Neural crest cell (in vitro differentiated cells): ENCODE measurements at places on chromosomes 16 and 17. TPM values are rescaled to one million over a fixed set of nuclear protein-coding genes. Genes with fewer than 3 reads are reported as not detected.

SYNGR3 gene
- 2.1 and 2.2 TPM in 2 replicates for total RNA-seq

- H3K4me3 ChIP-seq: no peak overlapping the region
- no peaks in the 10 kb centered on the region for H3K36me3 ChIP-seq
- no peaks in the 10 kb centered on the region for H3K27me3 ChIP-seq
- H3K27ac ChIP-seq: no peak overlapping the region
- no peak for DNase-seq
- peaks cover 34% of the 10 kb centered on the region for H3K4me1 ChIP-seq
Measured at GRCh38 chr17:17795296-17795695, 41.5 kb downstream of the SREBF1 start.

- no peak overlapping the region for H3K4me3 ChIP-seq
- no peak overlapping the region for H3K27ac ChIP-seq
- H3K4me1 ChIP-seq: peaks cover 20% of the 10 kb centered on the region
- no peaks in the 10 kb centered on the region for H3K36me3 ChIP-seq
Measured at GRCh38 chr16:14017886-14018285, 53.2 kb upstream of the MRTFB start.

GRCh38 chr16:68179855-68180254 lies 56.1 kb downstream of the ESRP2 start:
- H3K36me3 ChIP-seq: peaks cover 34% of the 10 kb centered on the region
- DNase-seq: no peak
- H3K4me1 ChIP-seq: no peaks in the 10 kb centered on the region
- no peak overlapping the region for H3K4me3 ChIP-seq

GRCh38 chr17:3513305-3514035 lies 37.7 kb downstream of the ASPA start:
- DNase-seq: no peak
- peak overlapping the region; percentile 92 for H3K27ac ChIP-seq
- H3K4me3 ChIP-seq: peak overlapping the region; percentile 78
- peaks cover 8% of the 10 kb centered on the region for H3K36me3 ChIP-seq
- peaks cover 50% of the 10 kb centered on the region for H3K4me1 ChIP-seq
- peaks cover 5% of the 10 kb centered on the region for H3K27me3 ChIP-seq

- H3K4me1 ChIP-seq: no peaks in the 10 kb centered on the region
- DNase-seq: no peak
- no peak overlapping the region for H3K27ac ChIP-seq
Measured at GRCh38 chr16:47753659-47754058, 292.5 kb downstream of the PHKB start.

- peaks cover 7% of the 10 kb centered on the region for H3K27me3 ChIP-seq
- no peaks in the 10 kb centered on the region for H3K36me3 ChIP-seq
- no peak overlapping the region for H3K27ac ChIP-seq
- DNase-seq: no peak
- peak overlapping the region; percentile 78 for H3K4me3 ChIP-seq
Measured at GRCh38 chr17:29573558-29573869, 5.0 kb downstream of the TP53I13 start.

DNA sequence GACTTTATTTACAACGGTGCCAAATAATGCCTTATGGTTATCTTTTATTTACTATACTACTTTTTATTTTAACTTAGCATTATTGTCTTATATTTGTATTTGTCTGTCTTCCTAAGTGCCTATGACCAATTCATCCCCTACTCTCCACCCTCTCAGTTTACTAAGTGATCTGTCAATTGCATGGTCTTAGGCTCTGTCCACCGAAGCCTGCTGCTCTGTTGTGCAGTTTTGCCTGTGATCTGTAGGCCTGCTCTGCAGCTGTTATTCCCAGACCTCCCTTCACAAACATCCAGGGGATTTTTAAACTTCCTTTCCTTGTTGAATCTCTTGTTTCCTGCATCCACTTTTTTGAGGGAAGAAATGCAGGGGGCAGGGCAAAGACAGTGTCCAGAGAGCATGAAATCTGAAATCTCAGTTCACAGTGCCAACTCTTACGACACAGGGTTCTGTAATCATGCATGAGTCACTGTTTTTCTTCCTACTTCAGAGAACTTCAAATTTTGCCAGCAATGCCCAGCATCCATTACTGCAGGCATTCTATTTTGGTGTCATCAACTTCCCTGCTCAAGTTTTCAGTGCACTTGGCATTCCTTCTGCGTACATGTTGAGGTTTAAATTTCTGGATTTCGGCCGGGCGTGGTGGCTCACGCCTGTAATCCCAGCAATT lies 11.4 kb downstream of the SLFN5 start:
- H3K36me3 ChIP-seq: peaks cover 2% of the 10 kb centered on the region
- no peaks in the 10 kb centered on the region for H3K27me3 ChIP-seq
- H3K4me3 ChIP-seq: no peak overlapping the region
- DNase-seq: no peak
- peaks cover 9% of the 10 kb centered on the region for H3K4me1 ChIP-seq

GRCh38 chr16:27267037-27267677 lies 1.4 kb downstream of the NSMCE1 start:
- no peak overlapping the region for H3K4me3 ChIP-seq
- no peak overlapping the region for H3K27ac ChIP-seq
- H3K27me3 ChIP-seq: peaks cover 16% of the 10 kb centered on the region
- peaks cover 3% of the 10 kb centered on the region for H3K4me1 ChIP-seq

- no peaks in the 10 kb centered on the region for H3K36me3 ChIP-seq
- peak overlapping the region; percentile 90 for H3K27ac ChIP-seq
- DNase-seq: no peak
- no peak overlapping the region for H3K4me3 ChIP-seq
- H3K27me3 ChIP-seq: no peaks in the 10 kb centered on the region
Measured at GRCh38 chr16:2280981-2281542, 13.1 kb upstream of the RNPS1 start.

- H3K4me1 ChIP-seq: no peaks in the 10 kb centered on the region
- no peak overlapping the region for H3K4me3 ChIP-seq
- no peak overlapping the region for H3K27ac ChIP-seq
- DNase-seq: no peak
Measured at GRCh38 chr16:80447241-80447640, 93.6 kb upstream of the DYNLRB2 start.

- peaks cover 5% of the 10 kb centered on the region for H3K36me3 ChIP-seq
- DNase-seq: no peak
- no peak overlapping the region for H3K27ac ChIP-seq
- peaks cover 4% of the 10 kb centered on the region for H3K4me1 ChIP-seq
- H3K4me3 ChIP-seq: peak overlapping the region; percentile 38
Measured at GRCh38 chr16:3140603-3141427, 6.0 kb downstream of the ZNF213 start.

- H3K27ac ChIP-seq: no peak overlapping the region
- DNase-seq: no peak
- no peaks in the 10 kb centered on the region for H3K36me3 ChIP-seq
- peaks cover 25% of the 10 kb centered on the region for H3K4me1 ChIP-seq
- peaks cover 2% of the 10 kb centered on the region for H3K27me3 ChIP-seq
Measured at GRCh38 chr17:74018115-74018514, 185.4 kb upstream of the RPL38 start.

- no peak overlapping the region for H3K4me3 ChIP-seq
- H3K4me1 ChIP-seq: peaks cover 27% of the 10 kb centered on the region
- DNase-seq: no peak
Measured at GRCh38 chr17:31433091-31433790, 41.8 kb downstream of the RAB11FIP4 start.

PPM1E gene
- total RNA-seq: 15.2 and 15.5 TPM in 2 replicates

CCL7 gene
- total RNA-seq: not detected in 2 replicates

DNA sequence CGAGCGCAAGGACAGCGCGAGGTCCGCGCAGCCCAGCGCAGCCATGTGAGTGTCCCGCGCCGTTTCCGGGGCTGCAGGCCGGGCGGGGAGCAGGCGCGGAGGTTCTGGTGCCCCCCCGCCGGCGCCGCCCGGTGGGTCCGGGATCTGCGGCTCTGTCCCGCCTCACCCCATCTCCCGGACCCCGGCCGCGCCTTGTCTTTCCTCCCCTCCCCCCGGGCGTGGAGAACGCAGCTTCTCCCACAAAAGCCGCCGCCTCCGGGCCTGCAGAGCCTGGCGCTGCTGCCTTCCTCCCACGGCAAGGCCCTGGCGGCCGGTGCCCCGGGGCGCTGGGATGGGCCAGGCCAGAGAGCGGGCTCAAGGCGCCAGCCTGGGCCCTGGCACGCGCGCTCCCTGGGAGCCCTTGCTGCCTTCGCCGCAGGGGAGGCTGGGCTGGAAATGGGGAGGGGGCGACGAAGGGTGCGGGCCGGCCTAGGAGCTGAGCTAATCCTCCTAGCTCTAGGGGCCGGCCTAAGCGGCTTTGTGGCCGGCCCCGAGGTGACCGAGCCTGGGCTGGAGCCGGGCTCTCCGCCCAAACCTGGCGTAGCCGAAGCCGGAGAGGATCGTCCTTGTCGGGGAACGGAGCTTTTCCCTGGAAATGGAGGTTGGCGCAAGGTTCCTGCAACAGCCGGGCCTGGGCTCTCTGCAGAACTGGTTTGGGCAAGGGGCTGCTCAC lies 397 bp downstream of the RIPOR1 start:
- peak overlapping the region; percentile 92 for H3K4me3 ChIP-seq
- H3K4me1 ChIP-seq: peaks cover 27% of the 10 kb centered on the region
- peaks cover 17% of the 10 kb centered on the region for H3K27me3 ChIP-seq
- H3K27ac ChIP-seq: peak overlapping the region; percentile 81
- no peaks in the 10 kb centered on the region for H3K36me3 ChIP-seq

DNA sequence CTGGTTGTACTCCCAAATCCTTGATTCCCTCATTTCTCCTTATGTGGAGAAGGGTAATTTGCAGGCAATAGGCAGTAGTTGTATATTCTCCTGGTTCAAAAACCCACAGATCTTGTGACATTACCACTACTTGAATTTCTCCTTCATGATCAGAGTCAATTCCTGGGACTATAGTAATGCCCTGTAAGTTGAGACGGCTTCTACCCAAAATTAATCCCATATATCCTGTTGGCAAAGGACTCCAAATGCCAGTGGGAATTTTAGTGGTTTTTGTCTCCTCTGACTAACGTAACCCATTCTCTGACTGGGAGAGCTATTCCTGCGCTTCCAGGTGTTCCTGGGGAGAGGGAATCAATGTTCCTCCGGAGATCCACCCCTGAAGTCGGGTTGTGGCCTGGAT lies 11.6 kb upstream of the ZNF689 start:
- no peak overlapping the region for H3K4me3 ChIP-seq
- no peaks in the 10 kb centered on the region for H3K27me3 ChIP-seq
- no peak for DNase-seq
- peaks cover 20% of the 10 kb centered on the region for H3K4me1 ChIP-seq
- no peak overlapping the region for H3K27ac ChIP-seq
- no peaks in the 10 kb centered on the region for H3K36me3 ChIP-seq

GRCh38 chr16:72837846-72838585 lies 209.9 kb downstream of the ZFHX3 start:
- peaks cover 3% of the 10 kb centered on the region for H3K36me3 ChIP-seq
- peak overlapping the region; percentile 45 for H3K4me3 ChIP-seq
- no peaks in the 10 kb centered on the region for H3K27me3 ChIP-seq

DNA sequence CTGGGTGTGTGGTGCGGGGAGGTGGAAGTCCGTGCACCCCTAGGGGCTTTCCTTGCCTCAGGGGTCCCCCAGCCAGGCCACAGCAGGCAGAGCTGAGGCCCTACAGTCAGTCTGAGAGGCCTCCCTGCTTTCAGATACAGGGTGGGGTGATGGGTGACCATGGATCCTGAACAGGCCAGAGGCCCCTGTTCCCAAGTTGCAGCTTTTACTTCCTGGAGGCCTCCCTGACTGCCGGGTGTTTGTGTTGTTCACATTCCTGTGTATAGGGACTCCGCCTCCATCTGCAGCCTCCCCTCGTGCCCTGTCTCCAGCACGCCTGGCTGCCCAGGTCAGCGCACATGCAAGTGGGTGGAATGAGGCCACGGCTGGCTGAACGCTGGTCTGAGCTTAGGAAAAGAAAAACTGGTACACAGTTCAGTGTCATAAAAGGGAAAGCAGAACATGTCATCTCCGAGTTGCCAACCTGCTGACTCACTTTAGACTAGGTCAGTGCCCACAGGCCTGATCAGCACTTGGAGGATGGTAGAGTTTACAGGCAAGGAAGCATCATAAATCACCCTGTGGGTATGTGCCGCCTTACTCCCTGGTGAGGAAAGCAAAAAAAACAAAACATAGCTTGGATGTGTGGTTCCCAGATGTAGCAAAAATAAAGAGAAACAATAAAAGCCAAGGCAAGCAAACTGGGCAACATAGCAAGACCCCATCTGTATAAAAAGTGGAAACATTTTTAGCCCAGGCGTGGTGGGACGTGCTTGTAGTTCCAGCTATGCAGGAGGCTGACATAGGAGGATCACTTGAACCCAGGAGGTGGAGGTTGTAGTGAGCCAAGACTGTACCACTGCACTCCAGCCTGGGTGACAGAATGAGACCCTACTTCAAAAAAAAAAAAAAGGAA lies 6.2 kb upstream of the SLC7A6 start:
- DNase-seq: no peak
- peaks cover 2% of the 10 kb centered on the region for H3K4me1 ChIP-seq
- peak overlapping the region; percentile 54 for H3K4me3 ChIP-seq

DNA sequence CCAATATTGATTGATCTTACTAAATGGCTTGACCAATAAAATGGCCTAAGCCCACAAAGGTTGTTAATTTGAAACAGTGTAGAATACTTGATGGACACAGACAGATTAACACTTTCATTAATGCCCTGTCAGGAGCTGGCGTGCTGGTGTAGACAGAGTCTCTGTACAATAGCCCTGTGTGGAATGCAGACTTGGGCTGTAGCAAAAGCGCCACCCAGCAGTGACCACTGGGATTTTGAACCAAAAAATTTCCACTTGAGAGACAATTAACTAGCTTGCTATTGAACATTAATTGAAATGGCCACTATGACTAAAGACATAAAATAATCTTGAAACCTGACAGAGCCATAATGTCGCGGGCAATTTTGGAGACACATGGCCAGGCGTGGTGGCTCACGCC lies 19.7 kb upstream of the GUCY2D start:
- no peak overlapping the region for H3K4me3 ChIP-seq
- H3K27ac ChIP-seq: no peak overlapping the region
- no peak for DNase-seq
- peaks cover 4% of the 10 kb centered on the region for H3K4me1 ChIP-seq

GRCh38 chr16:53098526-53099317 lies 43.9 kb downstream of the CHD9 start:
- DNase-seq: no peak
- no peaks in the 10 kb centered on the region for H3K36me3 ChIP-seq
- peaks cover 23% of the 10 kb centered on the region for H3K4me1 ChIP-seq
- H3K27ac ChIP-seq: peak overlapping the region; percentile 79
- H3K27me3 ChIP-seq: no peaks in the 10 kb centered on the region

- H3K4me1 ChIP-seq: no peaks in the 10 kb centered on the region
- H3K4me3 ChIP-seq: no peak overlapping the region
- H3K36me3 ChIP-seq: peaks cover 2% of the 10 kb centered on the region
- H3K27me3 ChIP-seq: no peaks in the 10 kb centered on the region
- H3K27ac ChIP-seq: no peak overlapping the region
Measured at GRCh38 chr16:57728336-57729181, 7.0 kb upstream of the KATNB1 start.
